Activated T-helper 1 cell treated with Interleukin-2 at 50 U/mL for 16 hours (primary cell): ENCODE measurements at places on chromosomes 2 and 18.

DNA sequence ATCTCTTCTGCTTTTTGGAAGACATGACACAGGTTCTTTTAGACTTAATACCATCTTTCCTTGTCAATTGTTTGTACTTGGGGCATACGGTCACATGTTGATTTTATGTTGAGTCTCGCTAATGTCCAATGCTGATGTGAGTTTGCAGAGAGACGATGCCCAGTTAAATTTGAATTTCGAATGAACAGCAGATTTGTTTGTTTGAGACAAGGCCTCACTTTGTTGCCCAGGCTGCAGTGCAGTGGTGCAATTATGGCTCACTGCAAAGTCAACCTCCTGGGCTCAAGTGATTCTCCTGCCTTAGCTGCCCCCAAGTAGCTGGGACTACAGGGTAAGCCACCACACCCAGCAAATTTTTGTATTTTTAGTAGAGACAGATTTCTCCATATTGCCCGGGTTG lies 473.5 kb downstream of the RIT2 start:
- no peak for DNase-seq

- DNase-seq: no peak
These were observed 38.9 kb downstream of the ZNF385B start for GRCh38 chr2:179822540-179822939.

- DNase-seq: no peak
These were observed 74.5 kb downstream of the SPATS2L start for GRCh38 chr2:200380833-200381542.

DNA sequence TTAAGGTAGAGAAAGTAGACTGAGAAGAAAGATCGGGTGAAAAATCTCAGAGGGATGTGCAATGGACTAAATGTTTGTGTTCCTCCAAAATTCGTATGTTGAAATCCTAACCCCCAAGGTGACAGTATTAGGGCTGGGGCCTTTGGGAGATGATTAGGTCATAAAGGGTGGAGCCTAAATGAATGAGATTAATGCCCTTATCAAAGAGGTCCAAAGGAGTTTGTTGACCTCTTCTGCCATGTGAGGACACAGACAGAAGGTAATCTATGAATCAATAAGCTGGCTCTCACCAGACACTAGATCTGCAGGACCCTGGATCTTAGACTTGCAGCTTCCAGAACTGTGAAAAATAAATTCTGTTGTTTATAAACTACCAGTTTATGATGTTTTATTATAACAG lies 2.7 kb upstream of the NMI start:
- DNase-seq: no peak

GRCh38 chr2:128421861-128422311 lies 103.2 kb upstream of the HS6ST1 start:
- no peak for DNase-seq
